ENCODE measurements at places on chromosomes 1 and 21.

- no peak for DNase-seq
Observed at GRCh38 chr1:23555270-23555985, 3.9 kb downstream of the ID3 start.

- no peak for DNase-seq
Observed at GRCh38 chr1:26602378-26602959, 72.9 kb downstream of the RPS6KA1 start.

DNA sequence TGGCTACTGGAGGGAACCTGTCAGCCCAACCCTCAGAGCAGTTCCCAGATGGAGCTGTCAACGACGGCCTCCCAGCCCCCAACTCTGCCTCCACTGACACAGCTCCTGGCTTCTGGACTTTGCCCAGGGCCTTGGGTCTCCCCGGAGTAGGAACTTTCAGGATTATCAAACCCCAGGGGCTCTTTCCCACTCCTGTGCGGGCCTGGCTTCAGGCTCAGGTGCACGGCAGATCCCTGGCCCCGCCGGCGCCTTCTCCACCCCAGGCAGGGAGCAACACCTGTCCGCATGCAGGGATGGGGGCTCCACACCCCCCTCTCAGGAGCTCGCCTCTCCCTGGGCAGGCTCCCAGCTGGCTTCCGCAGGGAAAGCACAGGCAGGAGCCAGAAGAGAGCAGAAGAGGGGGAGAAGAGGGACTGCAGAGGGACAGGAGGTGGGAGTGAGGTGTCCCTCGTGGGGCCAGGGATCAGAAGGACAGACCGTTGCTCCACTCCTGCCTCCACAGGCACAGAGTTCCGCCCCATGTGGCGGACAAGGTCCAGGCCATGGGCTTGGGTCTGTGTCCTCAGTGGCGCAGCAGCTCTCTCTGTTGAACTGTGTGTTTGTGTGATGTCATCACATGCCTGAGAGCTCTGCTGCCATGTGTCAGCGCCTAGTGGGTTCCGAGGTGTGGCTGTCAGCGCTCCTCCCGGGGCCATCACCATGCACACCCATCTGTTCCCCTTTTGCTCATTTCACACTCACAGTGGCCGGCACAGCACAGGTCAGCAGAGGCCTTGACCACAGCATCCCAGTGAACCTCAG lies 107.7 kb downstream of the PDE9A start:
- DNase-seq = no peak

DNA sequence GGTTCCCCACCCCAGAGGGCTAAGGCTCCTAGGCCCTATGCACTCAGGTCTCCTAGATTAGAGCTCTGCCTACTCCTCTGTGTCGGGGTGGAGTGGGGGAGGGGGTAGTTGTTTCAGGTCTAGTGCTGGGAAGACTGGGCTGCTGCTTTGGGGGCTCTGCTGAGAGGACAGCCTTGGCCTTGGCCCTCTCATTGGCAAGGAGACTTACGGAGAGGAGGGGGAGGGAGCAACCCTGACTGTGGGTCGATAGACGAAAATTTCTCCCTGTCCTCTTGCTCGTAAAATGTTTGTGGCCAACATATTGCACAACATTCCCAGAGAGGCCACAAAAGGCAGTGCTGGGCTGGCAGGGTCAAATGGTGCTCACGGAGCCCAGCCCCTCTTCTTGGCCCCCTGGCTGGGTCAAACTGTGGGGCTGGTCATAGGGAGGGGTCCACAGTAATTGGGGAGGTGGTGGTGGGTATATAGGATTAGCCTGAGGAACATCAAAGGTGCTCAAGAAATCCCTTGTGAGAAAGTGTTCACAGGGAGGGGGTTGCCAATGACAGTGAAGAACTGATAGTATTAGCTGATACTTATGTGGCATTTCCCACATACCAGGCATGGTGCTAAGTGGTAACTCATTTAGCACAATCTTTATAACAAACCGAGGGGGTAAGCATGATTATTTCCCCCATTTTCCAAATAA lies 8.5 kb upstream of the DMBX1 start:
- no peak for DNase-seq

GRCh38 chr1:147292631-147293251 lies 50.3 kb downstream of the CHD1L start:
- no peak for DNase-seq
